ENCODE measurements at places on chromosomes 1 and 21.

DNA sequence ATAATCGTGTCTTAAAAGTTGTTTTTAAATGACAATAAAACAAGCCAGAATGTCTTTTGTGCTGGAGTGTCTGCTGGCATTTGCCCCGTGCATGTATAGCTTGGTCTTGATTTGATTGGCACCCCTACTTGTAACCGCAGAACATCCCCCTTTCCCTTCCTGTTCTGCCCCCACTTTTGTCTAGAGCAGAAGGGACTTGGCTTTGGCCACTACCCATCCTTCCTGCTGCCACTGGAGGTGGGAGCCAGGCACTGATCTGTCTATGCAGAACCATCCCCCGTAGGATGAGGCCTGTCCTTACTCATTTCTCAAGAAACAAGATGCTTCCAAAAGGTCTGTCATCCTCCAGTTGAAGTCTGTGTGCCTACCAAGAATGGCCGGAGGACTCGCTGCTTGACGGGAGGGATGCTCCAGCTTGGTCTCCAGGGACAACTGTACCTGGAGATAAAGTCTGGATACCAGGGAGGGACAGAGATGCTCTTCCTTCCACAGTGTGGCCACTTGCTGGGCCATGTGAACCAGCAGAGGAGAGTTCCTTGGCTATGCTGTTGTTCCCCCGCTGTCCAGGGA lies 1.1 kb upstream of the SLC27A3 start:
- DNase-seq, result no peak

GRCh38 chr1:155529929-155530328 lies 32.7 kb downstream of the ASH1L start:
- DNase-seq, result no peak

DNA sequence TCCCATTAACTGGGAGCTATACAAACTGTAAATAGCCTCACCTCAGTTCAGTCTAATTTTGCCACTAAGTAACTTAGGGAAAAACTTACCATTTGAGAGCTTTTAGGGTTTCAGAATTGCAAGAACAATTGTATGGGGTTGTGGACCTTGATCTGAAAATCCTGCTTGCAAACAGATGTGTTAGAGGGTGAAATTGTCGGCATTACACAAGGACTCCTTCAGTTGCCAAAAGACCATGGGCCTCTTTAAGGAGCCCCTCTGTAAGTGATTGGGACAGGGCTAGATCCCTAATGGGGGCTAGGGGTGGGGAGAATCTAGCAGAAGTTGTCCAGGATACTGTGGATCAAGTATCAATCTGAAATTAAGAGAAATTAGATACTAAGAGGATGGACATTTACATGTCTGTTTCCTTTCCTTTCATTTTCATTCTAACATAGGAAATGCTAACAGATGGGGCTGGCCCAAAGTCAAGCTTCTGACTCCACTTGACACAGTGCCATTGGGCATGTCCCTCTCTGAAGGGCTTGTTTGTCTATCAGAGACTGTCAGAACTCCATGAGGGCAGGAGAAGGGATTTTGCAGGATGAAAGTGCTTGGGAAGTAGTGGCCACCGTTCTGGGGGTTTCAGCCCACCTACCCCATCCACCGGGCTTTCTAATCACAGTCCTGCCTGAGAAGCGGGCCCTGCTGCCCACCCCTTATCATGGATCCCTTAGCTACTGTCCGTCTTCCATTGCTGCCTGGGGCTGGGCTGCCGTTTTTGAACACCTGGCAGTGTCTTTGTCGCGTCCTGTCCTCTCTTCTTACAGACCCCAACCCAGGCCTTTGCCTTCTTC lies 54.7 kb downstream of the STUM start:
- DNase-seq, result no peak

DNA sequence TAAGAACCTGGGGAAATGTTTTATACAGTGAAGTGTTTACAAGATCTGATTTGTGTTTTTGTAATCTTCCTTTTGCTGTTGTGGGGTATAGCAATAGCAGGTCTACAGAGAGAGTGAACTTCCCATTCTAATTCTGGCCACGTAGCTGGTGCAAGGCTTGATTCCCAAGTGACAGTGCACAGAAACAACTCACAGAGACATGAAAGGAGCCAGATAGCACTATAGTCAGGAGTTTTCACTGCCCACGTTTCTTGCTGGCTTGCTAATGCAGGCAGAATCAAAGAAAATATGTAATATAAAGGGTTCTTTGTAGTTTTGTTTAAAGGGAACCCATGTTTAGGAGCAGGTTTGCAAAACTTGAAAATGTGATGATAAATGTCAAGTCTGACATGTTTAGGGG lies 170.9 kb upstream of the IVNS1ABP start:
- DNase-seq, result no peak

- DNase-seq, result no peak
These were observed 14.7 kb upstream of the PTGFR start for GRCh38 chr1:78475888-78476610.

GRCh38 chr1:209627027-209627731 lies 25.0 kb downstream of the LAMB3 start:
- DNase-seq, result no peak

- no peak for DNase-seq
These were observed 87.1 kb downstream of the CD58 start for GRCh38 chr1:116483481-116484309.

- no peak for DNase-seq
These were observed 61.6 kb downstream of the MAP3K21 start for GRCh38 chr1:233389169-233389568.

DNA sequence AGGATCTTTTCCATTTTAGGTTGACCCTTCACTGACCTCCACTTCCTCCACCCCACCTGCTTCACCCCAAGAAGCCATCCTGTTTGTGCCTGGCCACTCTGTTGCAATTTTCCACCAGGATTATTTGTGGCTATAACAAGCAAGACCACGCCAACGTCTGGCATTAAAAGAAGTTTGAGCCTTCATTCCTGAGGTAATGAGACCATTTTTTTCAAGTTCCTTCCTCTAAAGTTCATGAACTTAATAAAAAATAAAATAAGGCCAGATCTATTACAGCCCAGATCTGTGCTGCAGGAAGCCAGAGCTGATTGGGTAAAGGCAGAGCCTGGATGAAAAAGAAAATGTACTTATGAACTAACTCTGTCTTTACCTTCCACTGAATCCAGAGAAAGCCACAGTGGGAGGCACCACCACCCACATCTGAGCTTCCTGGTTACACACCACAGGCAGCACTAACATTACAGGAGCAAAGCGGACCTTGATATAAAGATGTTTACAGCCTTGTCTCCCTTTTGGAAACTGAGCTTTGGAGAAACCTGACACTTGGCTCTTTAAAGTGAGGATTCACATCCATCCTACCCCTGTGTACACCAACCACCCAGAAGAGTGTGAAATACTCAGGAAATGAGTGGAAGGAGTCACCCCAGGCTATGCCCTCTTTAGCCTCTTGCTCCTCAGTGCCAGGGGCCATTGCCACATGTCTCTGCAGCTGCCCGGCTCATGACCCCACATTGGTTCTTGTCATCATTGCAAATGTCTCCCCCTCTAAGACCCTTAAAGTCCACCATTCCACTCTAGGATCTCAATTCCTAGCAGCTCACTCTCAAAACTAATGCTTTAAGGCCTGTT lies 293.6 kb downstream of the PLPP3 start:
- DNase-seq, result no peak

- no peak for DNase-seq
These were observed 18.5 kb downstream of the WLS start for GRCh38 chr1:68213843-68214242.

GRCh38 chr1:236530959-236531358 lies 7.2 kb downstream of the LGALS8 start:
- DNase-seq, result no peak

GRCh38 chr1:109808703-109809102 lies 45.0 kb upstream of the EPS8L3 start:
- no peak for DNase-seq

- no peak for DNase-seq
These were observed 11.7 kb downstream of the CNIH4 start for GRCh38 chr1:224368409-224368808.

GRCh38 chr1:29783508-29784275 lies 547.4 kb downstream of the PTPRU start:
- DNase-seq, result no peak

DNA sequence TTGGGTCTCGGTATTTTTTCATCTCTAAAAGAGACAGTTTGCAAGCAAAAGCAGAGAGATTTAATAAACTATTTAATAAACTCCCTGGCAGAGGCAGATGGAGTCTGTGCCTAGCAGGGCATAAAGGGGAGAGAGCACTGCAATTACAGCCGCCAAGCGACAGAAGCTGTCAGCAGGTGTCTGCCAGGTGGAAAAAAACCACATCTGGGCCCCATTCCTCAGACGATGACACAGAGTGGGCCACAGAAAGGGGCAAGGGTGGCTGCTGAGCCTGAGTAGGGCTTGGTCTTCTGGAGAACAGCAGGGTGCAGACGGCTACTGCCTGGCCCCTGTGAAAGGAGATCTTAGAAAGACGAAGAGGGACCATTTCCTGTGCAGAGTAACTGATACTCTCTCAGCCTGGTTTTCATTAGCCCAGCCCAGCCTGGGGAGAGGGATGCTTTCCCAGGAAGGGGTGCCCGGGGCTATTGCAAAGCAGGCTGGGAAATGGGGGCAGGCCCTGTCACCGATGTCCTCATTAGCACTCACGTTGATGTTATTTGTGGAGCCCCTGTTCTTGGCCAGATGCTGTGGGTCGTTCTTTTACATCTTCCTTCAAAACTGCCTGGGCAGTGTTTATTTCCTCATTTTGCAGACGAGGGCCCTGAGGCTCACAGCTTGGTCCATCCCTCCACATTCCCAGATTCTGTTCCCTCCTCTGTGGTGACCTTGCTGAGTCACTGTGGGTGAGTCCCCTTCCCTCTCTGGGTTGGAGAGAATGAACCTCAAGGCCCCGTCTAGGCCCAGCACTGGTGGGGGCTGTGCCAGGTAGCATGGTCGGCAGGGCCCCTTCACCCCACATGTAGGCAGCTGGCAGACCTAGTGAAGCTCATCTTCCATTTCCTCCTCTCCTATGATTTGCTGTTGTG lies 472.7 kb downstream of the PTPRU start:
- no peak for DNase-seq

- no peak for DNase-seq
These were observed 2.0 kb downstream of the EPHB2 start for GRCh38 chr1:22712502-22713271.

- DNase-seq, result no peak
These were observed 3.2 kb upstream of the BEST4 start for GRCh38 chr1:44790968-44791801.

DNA sequence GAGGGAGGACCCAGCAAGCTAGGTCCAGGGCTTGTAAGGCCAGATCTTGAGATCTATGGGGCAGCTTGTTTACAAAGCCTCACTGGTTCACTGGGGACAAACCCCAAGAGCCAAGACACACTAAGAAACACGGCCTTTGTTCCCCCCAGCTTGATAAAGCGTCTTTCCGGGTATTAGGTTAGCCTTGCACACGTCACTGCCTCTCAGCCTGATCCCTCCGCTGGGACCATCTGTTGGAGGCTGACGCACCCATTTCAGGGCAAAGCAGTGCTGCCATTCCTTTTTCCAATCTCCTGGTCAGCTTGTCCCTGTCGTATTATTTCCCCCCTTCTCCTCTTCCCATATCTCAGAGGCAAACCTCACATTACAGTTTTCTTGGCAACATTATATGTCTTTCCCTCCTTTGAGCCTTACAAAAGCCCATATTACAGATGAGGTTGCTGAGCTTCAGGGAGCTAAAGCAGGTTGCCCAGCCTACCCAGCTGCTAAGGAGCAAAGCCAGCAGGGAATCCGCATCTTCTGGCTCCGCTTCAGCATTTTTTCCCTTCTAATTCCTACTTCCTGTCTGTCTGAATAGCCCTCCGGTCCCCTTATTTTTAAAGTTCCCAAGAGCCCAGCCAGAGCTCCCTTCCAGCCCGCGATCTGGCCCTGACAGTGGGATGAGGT lies 4.1 kb downstream of the HEYL start:
- no peak for DNase-seq

DNA sequence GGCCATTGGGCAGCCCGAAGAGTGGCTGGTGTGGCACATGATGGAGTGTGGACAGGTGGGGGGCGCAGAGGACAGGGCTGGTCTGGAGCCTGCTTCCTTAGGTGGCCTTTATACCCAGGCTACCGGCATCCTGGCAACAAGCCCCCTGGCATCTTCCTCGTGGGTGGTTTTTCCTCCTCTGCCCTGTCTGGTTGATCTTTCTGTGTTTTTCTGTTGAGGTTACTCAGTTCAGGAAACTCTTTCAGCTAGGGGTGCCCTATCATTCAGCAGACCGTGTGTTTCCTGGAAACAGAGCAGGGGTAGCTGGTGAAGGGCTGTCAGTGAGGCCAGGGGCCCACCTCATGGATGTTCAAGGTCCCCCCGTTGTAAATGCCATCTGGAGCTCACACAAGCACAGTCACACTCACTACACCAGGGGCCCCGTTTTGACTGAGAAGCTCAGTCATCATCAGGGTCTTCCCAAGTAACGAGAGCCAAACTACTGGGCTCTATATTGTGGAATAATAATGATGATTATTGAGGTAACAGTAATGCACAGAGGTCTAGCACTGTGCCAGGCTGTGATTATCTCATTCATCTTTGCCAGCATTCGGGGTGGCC lies at the start of gene KRTAP12-4:
Gene KRTAP12-4 (minus strand): TSS at position 84 of the 600 bp plus-strand sequence. CDS start 45 bp downstream, at position 39.
- DNase-seq, result no peak

- no peak for DNase-seq
These were observed 28.1 kb upstream of the RNF19B start for GRCh38 chr1:32992489-32993323.

DNA sequence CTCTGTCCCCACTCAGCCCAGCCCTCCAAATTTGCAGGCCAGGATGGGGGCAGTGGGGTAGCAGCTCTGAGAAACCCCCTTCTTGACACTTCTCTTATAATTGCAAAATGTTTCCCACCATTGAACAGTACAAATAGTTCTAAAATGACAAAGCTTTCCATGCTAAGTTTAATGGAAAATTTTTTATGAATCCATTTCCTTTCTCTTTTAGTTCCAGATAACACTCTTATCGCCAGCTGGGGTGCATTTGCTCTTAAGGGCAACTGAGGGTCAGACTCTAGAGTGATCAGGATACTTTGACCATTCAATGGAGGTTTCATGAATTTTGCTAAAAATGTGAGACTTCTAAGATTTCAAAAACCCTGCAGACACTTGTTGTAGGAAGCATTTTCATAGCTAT lies 29.9 kb downstream of the PIK3C2B start:
- no peak for DNase-seq

DNA sequence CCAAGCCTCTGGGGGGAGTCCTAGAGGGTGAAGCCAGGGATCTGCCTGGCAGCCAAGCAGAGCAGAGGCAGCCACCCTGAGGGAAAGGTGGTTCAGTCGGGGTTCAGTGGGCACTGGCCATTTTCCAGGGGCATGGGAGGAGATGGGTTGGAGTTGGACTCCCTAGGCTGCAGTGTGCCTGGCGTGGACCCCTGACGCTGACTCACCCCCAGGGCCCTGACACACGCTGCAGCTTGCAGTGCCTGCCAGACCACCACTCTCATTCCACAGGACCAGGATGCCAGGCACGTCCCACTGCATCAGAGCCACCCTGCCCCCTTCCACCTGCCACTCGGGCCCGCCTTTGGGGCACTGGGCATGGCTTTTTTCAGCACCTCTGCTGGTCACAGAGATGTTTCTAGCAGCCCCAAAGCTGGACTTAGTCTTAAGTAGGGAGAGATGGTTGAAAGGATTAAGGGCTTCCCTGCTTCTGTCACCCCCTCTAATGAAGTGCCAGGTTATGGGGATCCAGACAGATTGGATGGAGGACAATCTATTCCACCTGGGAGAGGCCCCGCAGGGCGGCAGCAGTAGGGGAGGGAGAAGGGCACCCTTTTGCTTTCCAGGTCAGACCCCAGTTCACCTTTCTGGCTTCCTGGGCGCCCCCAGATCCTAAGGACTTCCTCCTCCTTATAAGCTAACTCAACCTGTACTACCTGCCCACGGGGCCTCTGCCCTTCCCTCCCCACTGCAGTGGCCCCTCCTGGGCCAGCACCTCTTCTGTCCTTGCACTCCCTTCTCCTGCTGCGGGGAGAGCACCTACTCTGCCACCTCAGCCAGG lies 1.6 kb downstream of the SYT2 start:
- DNase-seq, result no peak

GRCh38 chr1:87305762-87306161 lies 22.9 kb upstream of the LMO4 start:
- no peak for DNase-seq
